ENCODE measurements at places on chromosomes 1 and 21.

DNA sequence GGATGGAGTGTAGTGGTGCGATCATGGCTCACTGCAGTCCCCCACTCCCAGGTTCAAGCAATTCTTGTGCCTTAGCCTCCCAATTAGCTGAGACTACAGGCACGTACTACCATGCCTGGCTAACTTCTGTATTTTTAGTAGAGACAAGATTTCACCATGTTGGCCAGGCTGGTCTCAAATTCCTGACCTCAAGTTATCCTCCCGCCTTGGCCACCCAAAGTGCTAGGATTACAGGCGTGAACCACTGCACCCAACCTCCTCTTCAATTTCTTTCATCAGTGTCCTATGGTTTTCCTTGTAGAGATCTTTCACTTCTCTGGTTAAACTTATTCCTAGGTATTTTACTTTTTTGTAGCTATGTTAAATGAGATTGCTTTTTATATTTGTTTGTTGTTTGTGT is 10.7 kb upstream of the MAST2 start:
- DNase-seq, result no peak

DNA sequence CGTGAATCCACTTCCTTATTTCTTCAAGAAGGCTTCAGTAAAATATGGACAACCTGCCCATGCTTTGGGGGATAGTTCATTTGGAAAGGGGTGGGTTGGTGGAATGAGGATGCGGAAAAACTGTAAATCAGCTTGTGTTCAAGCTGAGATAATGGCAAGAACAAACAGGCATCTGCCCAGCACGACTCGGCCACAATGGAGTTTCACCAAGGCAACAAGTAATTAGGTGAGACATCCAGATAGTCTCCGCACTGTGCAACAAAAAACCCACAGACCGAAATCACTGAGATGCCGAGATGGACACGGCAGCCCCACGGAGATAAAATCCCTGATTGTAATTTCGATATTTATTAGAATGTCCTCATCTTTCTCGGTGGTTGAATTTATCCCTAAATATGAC is 455.2 kb downstream of the AJAP1 start:
- DNase-seq, result no peak

GRCh38 chr21:38950435-38951094 is 144.8 kb downstream of the ETS2 start:
- DNase-seq, result no peak

- DNase-seq, result no peak
Observed at GRCh38 chr21:46569081-46569480, 35.8 kb downstream of the S100B start.

DNA sequence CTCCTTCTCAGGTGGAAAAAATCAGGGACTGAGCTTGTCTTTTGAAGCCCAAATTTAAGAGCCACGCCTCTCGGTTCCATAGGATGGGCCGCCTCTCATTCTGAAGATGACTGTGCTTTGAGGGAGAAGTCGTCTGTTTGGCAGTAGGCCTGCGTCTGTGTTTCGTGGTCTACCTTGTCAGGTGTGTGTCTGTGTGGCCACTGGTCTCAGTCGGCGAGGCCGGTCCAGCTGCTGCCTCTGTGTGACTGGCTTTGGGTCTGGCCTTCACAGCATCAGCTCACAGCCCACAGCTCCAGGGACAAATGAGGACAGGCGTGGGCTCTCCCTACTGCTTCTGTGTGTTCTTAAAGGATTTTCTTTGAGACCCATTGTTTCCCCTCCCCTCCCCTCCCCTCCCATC is 50.3 kb downstream of the B3GALT5 start:
- no peak for DNase-seq

DNA sequence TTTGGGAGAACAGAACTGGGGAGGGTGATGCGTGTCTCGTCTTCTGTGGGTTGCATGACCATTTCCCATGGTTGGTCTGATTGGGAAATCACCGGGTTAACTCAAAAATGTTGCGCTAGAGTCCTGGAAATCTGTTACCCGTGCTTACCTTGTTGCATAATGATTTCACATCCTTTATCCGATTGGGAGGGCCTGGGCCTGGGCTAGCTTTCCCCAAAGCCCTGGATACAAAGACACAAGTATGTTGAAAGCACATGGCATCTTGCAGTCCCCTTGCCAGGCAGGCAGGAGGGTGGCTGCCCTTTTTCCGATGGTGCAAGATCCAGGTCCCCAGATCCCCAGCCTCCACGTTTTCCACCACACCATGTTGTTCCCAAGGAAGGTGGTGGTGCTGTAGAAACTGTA is 582 bp downstream of the TRPM2 start:
- no peak for DNase-seq

- no peak for DNase-seq
Observed at GRCh38 chr1:17551755-17552234, 12.3 kb downstream of the ARHGEF10L start.

- DNase-seq, result no peak
Observed at GRCh38 chr1:45037456-45037855, 25.4 kb downstream of the UROD start.

- no peak for DNase-seq
Observed at GRCh38 chr1:73092383-73092782, 810.0 kb upstream of the NEGR1 start.

- DNase-seq, result peak; percentile 99
Observed at GRCh38 chr1:244862699-244863490, 1.4 kb downstream of the HNRNPU start.

GRCh38 chr1:154971341-154971998 is 923 bp upstream of the SHC1 start:
- no peak for DNase-seq

GRCh38 chr1:53617851-53618499 is 121.0 kb downstream of the GLIS1 start:
- DNase-seq, result no peak

- no peak for DNase-seq
Observed at GRCh38 chr1:116147972-116148371, 36.8 kb downstream of the MAB21L3 start.

GRCh38 chr1:61605607-61606321 is 119.2 kb downstream of the TM2D1 start:
- DNase-seq, result no peak

- no peak for DNase-seq
Observed at GRCh38 chr1:47849005-47849521, 148.1 kb downstream of the TRABD2B start.

DNA sequence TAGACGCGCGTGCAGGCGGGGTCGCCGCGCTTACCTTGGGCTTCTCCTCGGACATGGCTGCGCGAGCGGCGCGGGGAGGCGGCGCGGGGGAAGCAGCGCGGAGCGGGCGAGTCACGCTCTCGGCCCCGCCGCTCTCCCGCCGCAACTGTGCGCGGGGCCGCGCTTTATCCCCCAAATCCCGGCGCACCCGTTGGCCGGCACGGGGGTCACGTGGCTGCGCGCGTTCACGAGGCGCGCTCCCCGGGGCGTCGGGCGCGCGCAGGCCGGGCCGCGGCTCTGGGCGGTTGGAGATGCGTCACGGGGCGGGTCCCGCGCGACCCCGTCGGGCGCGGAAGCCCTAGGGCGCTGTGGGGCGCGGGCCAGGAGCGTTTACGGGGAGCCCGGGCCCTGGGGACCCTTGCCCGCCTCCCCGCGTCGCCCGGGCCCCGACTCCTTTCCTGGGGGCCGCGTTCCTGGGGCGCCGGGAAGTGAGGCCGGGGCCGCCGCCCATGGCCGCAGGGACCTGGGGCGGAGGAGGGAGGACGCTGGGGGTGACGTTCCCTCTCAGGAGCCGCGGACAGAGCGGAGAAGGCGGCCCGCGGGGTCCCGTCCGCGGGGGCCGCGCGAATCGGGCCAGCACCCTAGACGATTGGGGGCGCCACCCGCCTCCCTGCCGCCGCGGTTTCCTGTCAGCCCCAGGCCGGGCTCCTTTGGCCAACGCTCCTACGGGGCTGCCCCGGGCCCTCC is at the start of gene SUMO3:
Gene SUMO3, minus strand, starts transcription at position 149 of the 726 bp plus-strand sequence. Its CDS starts 94 bp downstream, at position 55.
- peak; percentile 79 for DNase-seq

DNA sequence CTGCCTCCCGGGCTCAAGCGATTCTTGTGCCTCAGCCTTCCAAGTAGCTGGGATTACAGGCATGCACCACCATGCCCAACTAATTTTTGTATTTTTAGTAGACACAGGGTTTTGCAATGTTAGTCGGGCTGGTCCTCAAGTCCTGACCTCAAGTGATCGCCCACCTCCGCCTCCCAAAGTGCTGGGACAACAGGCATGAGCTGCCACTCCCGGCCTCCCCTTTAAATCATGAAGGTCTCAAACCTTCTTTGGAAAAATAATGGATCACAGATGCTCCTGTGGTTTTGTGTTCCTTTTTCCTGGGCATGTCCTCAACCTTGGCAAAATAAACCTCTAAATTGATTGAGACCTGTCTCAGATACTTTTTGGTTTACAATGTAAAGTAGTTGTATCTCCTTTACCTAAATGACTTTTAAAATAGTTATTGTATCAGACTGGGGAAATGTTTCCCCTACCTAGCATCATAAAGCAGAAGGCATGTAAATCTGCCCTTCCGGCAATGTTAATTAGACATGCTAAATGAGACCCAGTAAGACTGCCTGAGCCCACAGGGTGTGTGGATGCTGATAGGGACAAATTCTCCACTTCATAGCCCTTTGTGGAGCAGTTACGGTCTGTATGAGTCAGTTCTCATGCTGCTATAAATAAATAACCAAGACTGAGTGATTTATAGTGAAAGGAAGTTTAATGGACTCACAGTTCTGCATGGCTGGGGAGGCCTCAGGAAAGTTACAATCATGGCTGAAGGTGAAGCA is 27.8 kb downstream of the CBR1 start:
- no peak for DNase-seq

- DNase-seq, result no peak
Observed at GRCh38 chr1:169371404-169371803, 3.4 kb downstream of the BLZF1 start.

DNA sequence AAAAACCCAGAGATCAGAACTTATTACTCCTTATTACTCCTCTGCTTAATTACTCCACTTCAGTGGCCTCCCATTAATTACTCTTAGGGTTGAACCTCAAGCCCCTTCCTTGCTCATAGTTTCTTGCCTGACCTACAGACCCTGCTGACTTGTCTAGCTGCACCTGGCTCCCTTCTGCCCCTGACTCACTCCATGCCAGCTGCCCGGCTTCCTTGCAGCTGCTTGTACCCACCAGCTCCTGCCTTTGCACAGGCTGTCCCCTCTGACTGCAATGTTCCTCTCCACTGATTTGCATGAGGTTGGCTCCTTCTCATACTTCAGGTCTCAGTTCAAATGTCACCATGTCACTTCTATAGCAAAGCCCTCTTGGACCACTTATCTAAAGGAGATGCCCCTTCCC is 1.9 kb upstream of the PTPRU start:
- DNase-seq, result no peak

GRCh38 chr1:163241746-163242145 is 39.0 kb upstream of the RGS5 start:
- no peak for DNase-seq

DNA sequence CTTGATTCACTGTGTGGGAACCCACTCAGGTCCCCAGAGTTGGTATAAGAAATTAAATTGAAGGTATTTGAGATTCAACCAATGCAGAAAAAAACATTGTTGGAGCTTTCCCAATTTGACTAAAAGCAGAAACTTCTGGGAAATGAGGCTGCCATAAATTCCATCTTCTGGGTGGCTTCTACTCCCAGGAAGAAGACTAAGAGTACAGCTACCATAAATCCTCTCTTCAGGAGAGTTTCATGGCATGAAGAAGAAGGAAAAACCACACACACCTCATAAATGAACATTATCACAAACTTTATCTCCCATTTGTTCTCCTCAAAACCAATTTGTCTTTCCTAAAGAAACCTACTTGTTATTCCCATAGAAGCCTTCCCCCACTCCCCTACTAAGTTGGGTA is 283.9 kb downstream of the DPYD start:
- DNase-seq, result no peak

All from activated gamma-delta T cell (primary cell).